ENCODE measurements at places on chromosomes 2 and 18. TPM values are rescaled to one million over a fixed set of nuclear protein-coding genes. Genes with fewer than 3 reads are reported as not detected.

DNA sequence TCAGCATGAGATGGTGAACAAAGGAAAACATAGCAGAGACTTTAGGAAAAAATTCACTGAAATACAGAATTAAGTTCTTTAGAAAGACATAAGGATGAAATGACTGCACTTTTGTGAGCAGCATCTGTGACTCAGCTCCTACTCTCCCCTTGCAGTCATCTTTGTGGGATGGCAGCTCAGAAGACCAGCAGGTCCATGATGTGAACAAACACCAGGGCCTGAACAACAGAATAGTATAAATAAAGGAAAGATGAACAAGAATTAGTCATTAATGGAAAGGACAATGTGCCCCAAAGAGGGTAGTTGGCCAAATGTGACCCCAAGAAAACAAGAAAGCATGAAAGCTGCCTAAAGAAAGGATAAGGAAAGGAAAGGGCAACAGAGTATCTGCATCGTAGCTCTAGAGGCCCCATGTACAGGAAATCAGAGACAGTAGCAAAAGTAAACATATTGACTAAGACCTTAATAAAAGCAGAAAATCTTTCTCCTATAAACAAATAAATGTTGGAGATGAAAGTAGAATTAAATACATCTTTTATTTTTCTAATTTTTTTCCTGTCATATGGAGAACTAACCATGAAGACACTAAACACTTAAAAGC, 318.0 kb downstream of the ZEB2 start:
- DNase-seq, result no peak

- no peak for DNase-seq
Measured at GRCh38 chr2:109131777-109132176, 2.8 kb downstream of the SH3RF3 start.

DNA sequence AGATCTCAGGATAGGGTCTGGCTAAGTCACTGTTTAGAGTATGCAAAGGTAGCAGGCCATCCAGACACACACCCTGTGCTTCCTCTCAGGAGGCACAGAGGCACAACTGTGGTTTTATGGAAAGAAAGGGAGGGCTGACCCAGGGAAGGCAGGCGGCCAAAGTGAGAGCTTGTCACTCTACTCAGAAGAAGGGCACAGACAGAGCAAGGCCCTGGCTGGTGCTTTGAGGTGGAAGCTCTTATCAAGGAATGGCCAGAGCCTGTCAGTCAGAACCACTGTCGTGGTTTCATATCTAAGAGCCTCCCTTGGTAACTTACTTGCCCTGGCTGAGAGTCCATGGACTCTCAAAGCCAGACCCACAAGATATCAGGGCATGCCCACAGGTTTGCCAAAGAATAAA, 40.7 kb downstream of the SLC9A2 start:
- no peak for DNase-seq

DNA sequence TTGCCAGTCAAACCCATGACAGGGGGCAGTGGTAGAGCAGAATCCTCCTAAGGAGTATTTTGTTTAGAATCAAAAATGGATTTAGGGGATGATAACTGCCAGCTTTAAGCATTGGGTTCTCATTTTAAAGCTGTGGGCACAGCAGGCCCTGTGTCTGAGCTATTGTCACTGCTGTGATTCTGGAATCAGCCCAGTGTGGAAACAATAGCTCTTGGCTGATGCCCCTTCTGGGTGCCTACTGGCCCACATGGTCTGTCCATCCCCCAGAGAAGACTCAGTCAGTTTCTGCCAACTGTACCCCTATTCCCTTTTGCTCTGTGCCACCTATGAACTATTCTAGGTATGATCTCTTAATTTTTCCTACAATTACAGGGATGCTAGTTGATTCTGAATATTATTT, 91.7 kb upstream of the LRRTM1 start:
- no peak for DNase-seq

DNA sequence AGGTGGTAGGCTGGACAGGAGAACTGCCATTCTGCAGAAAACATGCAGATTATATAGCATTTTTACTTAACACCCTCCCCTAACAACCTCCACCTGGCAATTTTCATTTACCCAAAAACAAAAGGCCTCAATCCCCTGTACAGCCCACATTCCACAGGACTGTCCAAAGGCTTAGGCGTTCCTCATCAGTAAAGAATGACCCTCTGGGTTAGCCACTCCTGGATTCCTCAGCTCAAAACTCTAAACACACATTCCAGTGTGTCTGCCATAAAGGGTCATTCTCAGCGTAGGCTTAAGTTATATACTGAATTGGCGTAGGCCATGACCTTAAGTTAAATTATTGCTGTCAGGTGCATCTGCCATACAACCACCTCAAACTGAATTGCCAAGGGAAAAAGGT, 261.8 kb upstream of the CHAC2 start:
- DNase-seq, result no peak

DNA sequence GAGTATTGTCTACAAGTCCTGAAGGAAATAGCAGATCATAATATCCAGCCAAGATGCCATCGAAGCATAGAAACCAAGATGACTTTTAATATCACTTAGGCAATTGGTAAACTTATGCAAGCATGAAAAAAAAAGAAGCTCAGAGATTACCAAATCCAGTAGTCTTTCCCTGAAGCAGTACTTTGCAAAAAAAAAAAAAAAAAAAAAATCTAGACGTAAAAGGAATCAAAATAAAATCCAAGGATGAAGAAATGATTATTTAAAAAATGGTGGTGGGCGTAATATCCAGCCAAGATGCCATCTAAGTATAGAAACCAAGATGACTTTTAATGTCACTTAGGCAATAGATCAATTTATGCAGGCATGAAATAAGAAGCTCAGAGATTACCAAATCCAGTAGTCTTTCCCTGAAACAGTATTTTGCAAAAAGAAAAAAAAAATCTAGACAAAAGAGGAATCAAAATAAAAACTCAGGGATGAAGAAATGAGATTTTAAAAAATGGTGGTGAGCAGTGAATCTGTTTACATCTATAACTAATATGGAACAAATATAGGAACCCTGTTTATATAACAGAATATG, 108.8 kb downstream of the GYPC start:
- DNase-seq, result no peak

Gene RNU2-63P
- total RNA-seq, result not detected
